ENCODE measurements at places on chromosomes 4 and X.

- peak; percentile 52 for DNase-seq
These were observed 98.6 kb downstream of the MGST2 start for GRCh38 chr4:139764182-139764581.

DNA sequence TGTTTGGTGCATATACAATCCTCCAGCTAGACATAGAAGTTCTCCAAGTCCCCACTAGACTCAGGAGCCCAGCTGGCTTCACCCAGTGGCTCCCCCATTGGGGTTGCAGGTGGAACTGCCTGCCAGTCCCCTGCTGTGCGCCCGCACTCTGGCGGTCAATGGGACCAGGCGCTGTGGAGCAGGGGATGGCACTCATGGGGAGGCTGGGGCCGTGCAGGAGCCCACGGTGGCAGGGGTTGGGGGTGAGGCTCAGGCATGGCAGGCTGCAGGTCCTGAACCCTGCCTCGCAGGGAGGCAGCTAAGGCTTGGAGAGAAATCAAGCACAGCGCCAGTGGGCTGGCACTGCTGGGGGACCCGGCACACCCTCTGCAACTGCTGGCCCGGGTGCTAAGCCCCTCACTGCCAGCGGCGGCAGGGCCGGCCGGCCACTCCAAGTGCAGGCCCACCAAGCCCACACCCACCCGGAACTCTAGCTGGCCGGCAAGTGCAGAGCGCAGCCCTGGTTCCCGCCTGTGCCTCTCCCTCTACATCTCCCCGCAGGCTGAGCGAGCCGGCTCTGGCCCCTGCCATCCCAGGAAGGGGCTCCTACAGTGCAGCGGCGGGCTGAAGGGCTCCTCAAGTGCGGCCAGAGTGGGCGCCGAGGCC lies 12.7 kb upstream of the TMPRSS11D start:
- DNase-seq: no peak

GRCh38 chr4:41878991-41879491 lies 56.2 kb upstream of the TMEM33 start:
- no peak for DNase-seq

GRCh38 chr4:41989994-41990364 lies 351 bp upstream of the SLC30A9 start:
- no peak for DNase-seq

DNA sequence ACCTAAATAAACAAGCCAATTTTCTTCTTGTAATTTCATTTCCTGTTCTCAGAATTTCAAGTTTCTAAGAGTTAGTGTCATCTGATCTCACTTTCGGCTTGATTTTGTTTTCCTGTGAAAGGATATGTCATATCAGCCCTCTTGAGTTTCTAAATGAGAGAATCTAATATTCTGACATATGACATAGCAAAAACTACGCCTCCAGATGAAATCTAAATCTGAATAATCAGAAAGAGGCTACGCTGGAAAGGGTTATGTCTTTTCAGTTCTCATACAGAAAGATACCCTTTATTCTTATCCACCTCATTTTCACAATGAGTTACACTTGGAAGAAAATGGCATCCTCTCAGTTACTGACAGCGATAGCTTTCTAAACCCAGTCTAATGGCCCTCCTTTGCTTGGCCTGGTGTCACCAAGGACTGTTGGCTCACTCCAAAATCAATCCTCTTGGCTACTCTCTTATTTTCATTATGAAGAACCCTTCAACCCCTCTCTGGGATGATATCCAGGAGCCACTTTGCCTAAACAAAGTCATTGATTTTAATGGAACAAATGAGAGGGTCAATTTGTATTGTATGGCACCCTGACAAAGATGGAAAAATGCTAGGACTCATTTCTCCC lies 65.6 kb downstream of the ASB9 start:
- DNase-seq: no peak

DNA sequence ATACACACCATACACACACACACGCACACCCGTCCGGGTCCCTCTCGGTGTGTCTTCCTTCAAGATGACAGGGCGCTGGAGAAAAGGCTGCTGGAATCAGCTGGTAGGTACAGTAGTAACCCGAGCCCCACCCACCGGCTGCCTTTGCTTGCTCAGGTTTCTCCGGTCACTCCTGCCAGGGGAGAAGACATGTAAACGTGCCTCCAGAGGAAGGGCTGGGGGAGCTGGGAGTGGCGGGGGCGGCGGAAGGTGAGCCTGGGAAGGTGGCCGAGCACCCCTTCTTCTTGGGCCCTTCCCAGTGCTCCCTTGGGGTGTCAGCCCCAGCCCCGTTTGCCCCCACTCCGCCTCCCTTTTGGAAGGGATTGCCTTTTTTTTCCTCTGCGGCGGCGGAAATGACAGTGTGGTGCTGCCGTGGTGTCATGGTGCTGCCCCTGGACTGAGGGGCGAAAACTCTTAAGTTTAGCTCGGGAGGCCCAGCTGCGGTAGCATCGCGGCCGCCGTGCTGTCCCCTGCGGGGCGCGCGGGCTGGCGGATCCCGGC lies at the start of gene MID2:
Gene MID2, plus strand, starts transcription at position 169 of the 540 bp plus-strand sequence. CDS start 561 bp downstream, outside the sequence.
- DNase-seq: peak; percentile 50

GRCh38 chr4:151157543-151157942 lies 58.1 kb downstream of the RPS3A start:
- no peak for DNase-seq

- DNase-seq: peak; percentile 31
These were observed 94.2 kb downstream of the MAOA start for GRCh38 chrX:43750248-43750676.

- DNase-seq: no peak
These were observed 229.1 kb upstream of the PITX2 start for GRCh38 chr4:110851989-110852388.

DNA sequence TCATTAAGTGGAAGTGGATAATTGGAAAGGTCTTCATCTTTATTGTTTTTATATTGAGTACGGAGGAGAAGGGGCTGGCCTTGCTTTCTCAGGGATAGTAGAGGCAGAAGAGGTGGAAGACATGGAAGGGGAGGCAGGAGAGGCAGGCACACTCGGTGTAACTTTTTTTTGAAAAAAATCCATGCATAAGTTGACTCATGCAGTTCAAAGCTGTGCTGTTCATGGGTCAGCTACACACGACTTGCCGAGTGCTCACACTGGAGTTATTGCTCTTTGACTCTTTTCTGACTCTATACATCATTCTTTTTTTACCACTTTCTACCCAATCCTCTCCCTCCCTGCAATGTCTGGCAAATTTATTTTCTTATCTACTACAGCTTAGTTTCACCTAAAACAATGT lies 158.3 kb upstream of the AADAT start:
- DNase-seq: no peak

DNA sequence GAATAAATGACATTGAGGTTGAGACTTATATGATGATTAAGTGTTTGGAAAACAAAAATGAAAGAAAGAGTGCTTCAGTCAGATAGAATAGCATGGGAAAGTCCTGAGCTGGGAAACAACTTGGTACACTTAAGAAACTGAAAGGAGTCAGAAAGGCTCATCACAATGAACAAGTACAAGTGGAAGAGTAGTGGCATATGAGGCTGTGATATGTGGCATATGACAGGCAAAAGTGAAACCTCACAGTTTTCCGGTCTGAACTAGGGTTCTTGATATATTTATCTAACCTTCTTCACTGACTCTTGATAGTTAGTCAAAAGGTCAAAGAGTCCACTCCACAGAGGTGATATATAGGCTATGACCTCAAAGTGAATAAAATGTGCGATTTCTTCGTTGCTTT lies 537.1 kb upstream of the CXorf51A start:
- DNase-seq: no peak

GRCh38 chr4:41814565-41814964 lies 66.0 kb upstream of the PHOX2B start:
- DNase-seq: no peak

DNA sequence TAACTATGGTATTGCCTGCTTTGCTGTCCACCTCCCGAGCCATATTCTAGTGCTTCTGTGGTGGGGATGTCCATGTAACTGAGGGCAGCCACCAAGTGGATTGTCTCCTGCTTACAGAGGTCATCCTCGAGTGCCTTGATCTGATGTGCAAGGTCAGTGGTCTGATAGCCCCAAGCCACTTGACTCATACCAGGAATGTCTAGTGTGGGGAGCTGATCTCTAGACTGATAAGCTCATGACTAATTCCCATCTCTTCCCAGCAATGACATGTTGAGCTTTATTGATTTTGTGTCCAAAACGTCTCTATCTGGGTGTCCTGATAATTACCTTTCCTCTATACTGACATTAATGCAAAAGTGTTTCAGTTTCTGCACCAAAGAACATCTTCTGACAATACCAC lies 168.4 kb upstream of the WDR1 start:
- no peak for DNase-seq

- no peak for DNase-seq
These were observed 8.8 kb upstream of the GALNT7 start for GRCh38 chr4:173159791-173160190.

- DNase-seq: no peak
These were observed 16.4 kb downstream of the GABRE start for GRCh38 chrX:151958101-151958500.

DNA sequence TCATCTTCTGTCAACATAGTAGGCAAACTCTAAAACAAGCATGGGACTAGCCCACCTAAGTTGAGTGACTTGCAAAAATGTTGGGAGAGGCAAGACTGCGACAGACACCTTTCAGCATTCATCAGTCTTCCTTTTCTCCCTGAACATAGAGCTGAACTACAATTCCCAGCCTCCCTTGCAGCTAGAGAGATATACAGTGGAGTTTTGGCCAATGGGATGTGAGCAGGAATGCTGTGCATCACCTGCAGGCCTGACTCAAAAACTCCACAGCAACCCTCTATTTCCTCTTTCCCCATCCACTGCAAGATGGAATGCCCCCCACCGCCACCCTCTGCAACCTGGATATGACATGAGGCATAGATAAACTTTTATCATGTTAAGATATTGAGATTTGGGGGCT lies 66.5 kb downstream of the PDHA1 start:
- DNase-seq: no peak

GRCh38 chrX:15468036-15468435 lies 25.1 kb downstream of the PIR start:
- DNase-seq: no peak

Data from left cardiac atrium (tissue), 4 donors.